ENCODE measurements at places on chromosomes 12 and 14. TPM values are rescaled to one million over a fixed set of nuclear protein-coding genes. Genes with fewer than 3 reads are reported as not detected.

DNA sequence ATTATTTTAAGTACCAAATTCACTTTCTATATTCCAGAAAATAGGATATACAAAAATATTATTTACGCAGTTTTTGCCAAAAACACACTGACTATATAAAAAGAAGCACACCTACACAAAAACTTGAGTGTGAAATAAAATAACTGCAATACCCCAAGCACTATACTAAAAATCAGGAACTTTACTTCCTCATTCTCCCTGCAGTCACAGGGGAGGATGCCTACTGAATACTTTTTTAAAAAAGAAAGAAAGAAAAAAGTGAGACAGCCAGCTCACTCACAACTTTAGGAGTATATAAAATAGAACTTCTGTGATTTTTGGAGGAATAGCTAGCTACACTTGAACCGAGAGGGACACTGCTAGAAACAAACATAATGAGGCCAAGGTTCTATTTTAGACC, 12.2 kb downstream of the RPS6KA5 start:
- no peaks in the 10 kb centered on the region for H3K27me3 ChIP-seq
- H3K27ac ChIP-seq: no peak overlapping the region
- no peak for DNase-seq
- peaks cover 4% of the 10 kb centered on the region for H3K4me1 ChIP-seq
- no peak overlapping the region for H3K4me3 ChIP-seq
- no peaks in the 10 kb centered on the region for H3K36me3 ChIP-seq

Gene SOAT2
- 0.82 TPM for total RNA-seq

Gene AMDHD1
- 1.1 TPM for total RNA-seq

Gene NEDD8
- 107 TPM for total RNA-seq

- H3K27me3 ChIP-seq: no peaks in the 10 kb centered on the region
- no peak overlapping the region for H3K4me3 ChIP-seq
- DNase-seq: no peak
- no peak overlapping the region for H3K27ac ChIP-seq
These were observed 355.9 kb upstream of the SEL1L start for GRCh38 chr14:81889529-81889928.

- DNase-seq: no peak
- no peaks in the 10 kb centered on the region for H3K4me1 ChIP-seq
- no peaks in the 10 kb centered on the region for H3K27me3 ChIP-seq
- H3K4me3 ChIP-seq: no peak overlapping the region
- H3K27ac ChIP-seq: no peak overlapping the region
These were observed 11.6 kb downstream of the ANO6 start for GRCh38 chr12:45227316-45228067.

Gene CD163L1
- not detected for total RNA-seq

Gene RNF10
- 210 TPM for total RNA-seq

GRCh38 chr12:84619053-84619571, 293.5 kb downstream of the SLC6A15 start:
- no peak for DNase-seq
- H3K27ac ChIP-seq: no peak overlapping the region
- H3K27me3 ChIP-seq: no peaks in the 10 kb centered on the region
- H3K36me3 ChIP-seq: no peaks in the 10 kb centered on the region

DNA sequence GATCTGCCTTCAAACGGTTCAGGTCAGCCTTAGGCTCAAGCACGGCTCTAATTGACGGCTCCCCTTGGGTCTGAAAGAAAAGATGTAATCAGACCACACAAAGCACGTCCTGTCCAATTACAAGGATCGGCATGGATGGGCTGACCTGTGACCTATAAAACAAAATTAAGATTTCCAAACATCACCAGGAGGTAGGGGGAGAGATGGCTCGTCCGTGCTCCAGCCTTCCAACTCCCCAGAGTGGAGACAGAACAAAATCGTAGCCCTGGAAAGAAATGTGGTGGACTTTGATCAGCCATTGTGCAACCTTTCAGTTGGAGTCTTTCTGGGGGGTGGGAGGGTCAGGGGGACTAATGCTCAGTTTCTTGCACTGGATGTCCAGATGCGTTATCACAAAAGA, 226.6 kb upstream of the DIO3 start:
- no peak overlapping the region for H3K27ac ChIP-seq
- no peaks in the 10 kb centered on the region for H3K36me3 ChIP-seq
- no peaks in the 10 kb centered on the region for H3K27me3 ChIP-seq
- no peaks in the 10 kb centered on the region for H3K4me1 ChIP-seq

DNA sequence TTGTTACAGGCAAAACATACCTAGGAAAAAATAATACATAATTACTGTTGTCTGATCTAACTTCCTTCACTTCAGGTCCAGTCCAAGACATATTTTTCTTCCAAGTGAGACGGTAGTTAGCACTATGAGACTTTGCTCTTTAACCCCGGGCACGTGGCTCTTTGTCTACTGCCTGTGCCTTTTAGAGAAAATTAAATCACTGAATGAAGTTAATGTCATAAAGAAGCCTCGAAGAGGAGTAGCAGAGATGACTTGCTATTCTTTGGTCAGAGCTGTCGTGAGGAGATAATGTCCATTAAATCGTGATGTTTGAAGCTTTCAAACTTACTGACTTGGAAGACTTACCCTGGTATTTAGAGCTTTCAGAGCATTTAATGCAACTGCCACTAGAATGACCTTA, 8.7 kb downstream of the TESPA1 start:
- H3K4me3 ChIP-seq: no peak overlapping the region
- DNase-seq: no peak
- no peaks in the 10 kb centered on the region for H3K27me3 ChIP-seq
- H3K27ac ChIP-seq: peak overlapping the region; percentile 21

GRCh38 chr12:89469361-89469760, 55.2 kb downstream of the GALNT4 start:
- H3K4me1 ChIP-seq: peaks cover 17% of the 10 kb centered on the region
- H3K4me3 ChIP-seq: no peak overlapping the region
- no peaks in the 10 kb centered on the region for H3K27me3 ChIP-seq

DNA sequence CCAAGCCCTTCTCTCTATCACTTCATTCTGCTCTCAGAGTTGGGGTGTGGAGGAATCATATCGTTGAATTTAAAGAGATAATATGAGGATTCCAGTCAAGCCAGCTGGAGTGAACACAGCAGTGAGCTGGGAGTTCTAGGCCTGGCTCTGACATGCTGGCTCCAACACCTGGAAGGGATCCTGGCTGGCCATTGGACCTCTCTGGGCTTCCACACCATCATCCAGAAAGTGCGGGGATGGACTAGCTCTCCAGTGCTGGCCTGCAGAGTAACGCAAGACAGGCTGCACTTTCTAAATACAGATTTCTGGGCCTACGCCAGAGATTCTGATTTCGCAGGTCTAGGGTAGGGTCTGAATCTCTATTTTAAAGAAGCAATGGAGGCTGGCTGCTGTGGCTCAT, 34.8 kb upstream of the HDAC7 start:
- H3K27ac ChIP-seq: no peak overlapping the region
- no peaks in the 10 kb centered on the region for H3K27me3 ChIP-seq
- no peaks in the 10 kb centered on the region for H3K4me1 ChIP-seq

DNA sequence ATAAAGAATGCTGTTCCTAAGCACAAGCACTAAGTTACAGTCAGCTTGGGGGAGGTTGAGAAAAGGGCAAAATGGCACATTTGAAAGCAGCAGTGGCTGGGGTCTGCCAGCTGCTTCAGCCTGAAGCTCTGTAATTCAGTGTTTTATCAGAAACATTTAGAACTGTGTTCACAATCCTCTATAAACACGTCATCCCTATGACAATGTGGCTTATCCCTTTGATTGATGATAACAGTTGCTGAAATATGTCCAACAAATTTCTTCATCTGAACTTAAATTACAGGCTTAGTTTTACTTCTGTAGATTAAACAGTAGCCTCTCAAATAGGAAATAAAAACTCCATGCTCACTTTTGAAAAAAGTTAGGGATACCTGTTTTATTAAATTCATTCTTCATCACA, 108.8 kb downstream of the VEZT start:
- no peak overlapping the region for H3K27ac ChIP-seq
- no peak for DNase-seq

GRCh38 chr14:93010522-93011140, 87.7 kb downstream of the CHGA start:
- H3K27me3 ChIP-seq: no peaks in the 10 kb centered on the region
- H3K4me1 ChIP-seq: no peaks in the 10 kb centered on the region
- no peak overlapping the region for H3K27ac ChIP-seq
- no peak for DNase-seq

DNA sequence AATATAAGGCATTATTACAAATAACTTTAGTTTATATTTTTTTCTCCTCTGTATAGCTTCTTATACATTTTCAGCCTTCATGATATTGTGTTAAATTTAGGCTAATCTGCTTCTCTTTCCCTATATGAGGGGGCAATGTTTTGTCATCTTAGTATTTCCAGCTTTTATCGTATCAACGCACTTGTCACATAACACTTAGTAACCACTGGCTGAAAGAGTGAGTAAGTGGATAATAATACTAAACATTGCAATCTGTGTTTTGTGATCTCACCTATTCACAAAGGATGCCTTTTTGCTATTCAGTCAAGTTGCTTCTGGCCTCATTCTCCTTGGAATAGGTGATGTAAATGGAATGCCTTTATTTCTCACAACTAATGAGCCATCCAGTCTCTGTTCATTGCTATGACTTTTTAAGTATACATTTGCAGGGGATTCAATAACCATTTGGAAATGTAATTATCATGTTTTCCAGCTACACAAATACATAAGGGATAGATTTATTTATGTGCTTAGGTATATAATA, 260.9 kb downstream of the BMP4 start:
- DNase-seq: no peak
- H3K27me3 ChIP-seq: no peaks in the 10 kb centered on the region
- no peaks in the 10 kb centered on the region for H3K36me3 ChIP-seq

Gene CNTN1
- not detected for total RNA-seq

Gene SIX1
- total RNA-seq: 0.18 TPM

- no peak overlapping the region for H3K27ac ChIP-seq
- H3K4me1 ChIP-seq: no peaks in the 10 kb centered on the region
- DNase-seq: no peak
- H3K27me3 ChIP-seq: no peaks in the 10 kb centered on the region
These were observed 41.5 kb downstream of the RERG start for GRCh38 chr12:15179672-15180071.

- H3K4me1 ChIP-seq: no peaks in the 10 kb centered on the region
- H3K27ac ChIP-seq: no peak overlapping the region
- no peak overlapping the region for H3K4me3 ChIP-seq
- no peaks in the 10 kb centered on the region for H3K36me3 ChIP-seq
- no peaks in the 10 kb centered on the region for H3K27me3 ChIP-seq
These were observed 61.1 kb downstream of the RASSF9 start for GRCh38 chr12:85775091-85775490.

Measured in T-cell (primary cell).